ENCODE measurements at places on chromosomes 7 and 10.
A peak's percentile ranks its signal among the peaks of the same experiment; 100 is the strongest.

DNA sequence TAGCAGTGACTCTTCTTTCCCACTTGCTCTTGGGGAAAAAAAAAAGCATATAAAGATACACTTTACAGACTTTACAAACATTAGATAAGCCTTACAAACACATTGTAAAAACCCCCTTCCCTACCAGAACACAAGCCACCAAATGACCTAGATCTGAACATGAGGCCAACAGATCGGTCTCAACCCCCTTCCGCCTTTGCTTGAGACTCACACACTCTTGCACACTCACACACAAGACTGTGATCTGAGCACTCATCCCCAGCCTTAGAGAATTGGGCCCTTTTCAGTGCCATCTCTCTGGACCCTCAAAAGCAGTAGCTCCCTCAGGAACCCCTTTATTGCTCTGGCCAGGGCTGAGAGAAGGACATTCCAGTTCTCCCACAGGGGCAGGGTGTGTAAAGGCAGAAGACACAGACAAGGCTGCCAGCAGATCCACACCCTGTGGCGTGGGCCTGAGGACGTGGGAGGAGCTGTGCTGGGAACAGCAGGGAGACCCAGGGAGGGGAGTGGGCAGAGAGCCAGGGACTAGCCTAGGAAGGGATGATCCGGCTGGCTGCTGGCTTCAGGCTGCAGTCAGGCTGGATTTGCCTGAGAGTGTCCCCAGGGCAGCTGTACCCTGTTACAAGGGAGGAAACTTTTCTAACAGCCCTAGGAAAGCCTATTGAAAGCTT lies 206.7 kb downstream of the KIAA1217 start:
- no peak for DNase-seq

DNA sequence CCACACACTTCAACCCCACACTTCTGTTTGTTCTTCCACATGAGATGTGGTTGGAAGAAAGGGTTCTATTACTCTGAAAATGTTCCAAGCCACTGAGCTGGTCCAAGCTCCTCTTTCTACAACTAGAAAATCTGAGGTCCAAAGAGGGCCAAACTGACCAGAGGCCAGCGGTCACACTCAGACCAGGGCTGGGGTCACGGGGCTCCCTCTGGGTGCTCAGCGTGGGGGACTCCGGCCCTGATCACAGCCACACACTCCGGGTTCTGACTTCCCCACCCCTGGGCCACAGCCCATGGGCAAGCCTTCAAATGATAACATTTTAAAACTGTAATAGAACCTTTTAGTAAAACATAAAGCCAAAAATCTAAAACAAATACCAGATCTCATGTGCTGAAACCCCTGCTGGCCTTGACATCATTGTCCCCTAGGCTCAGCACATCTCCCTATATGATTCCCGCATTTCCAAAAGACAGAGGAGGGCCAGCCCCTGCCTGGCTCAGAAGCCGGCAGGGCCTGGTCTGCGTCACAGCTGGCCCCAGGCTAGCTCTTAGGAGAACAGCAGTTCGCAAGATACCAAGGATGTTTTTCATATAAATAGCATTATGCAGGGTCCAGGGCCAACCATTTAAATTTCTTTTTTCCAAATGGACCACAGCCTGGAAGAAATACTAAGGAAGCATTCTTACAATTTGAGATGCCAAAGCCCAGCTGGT lies 3.3 kb downstream of the CRYGN start:
- DNase-seq, result no peak

DNA sequence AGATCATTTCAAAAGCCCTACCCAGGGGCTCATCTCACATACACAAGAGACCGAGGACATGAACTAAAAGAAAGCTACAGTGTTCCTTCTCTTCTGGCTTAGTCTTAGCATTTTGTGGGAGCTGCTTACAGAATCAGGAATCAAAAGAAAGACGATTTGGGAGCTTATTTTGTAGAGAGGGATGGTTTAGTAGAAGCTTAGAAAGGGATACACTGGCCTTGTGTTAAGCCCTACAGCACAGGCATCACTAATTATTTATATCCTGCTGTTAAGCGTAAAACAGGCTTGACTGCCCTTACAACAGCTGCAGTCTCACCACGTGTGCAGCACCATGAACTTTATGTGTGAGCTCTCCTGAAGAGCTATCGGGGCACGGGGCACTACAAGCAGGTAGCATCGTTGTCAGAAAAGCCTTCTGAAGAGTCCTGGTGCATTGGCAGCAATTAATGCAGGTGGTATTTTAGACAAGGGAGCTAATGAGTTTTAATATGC lies 798.3 kb downstream of the NXPH1 start:
- DNase-seq, result no peak

- no peak for DNase-seq
These were observed 129.9 kb downstream of the ZNF92 start for GRCh38 chr7:65503434-65504152.

GRCh38 chr10:66283874-66284464 lies 641.9 kb upstream of the LRRTM3 start:
- DNase-seq, result no peak

DNA sequence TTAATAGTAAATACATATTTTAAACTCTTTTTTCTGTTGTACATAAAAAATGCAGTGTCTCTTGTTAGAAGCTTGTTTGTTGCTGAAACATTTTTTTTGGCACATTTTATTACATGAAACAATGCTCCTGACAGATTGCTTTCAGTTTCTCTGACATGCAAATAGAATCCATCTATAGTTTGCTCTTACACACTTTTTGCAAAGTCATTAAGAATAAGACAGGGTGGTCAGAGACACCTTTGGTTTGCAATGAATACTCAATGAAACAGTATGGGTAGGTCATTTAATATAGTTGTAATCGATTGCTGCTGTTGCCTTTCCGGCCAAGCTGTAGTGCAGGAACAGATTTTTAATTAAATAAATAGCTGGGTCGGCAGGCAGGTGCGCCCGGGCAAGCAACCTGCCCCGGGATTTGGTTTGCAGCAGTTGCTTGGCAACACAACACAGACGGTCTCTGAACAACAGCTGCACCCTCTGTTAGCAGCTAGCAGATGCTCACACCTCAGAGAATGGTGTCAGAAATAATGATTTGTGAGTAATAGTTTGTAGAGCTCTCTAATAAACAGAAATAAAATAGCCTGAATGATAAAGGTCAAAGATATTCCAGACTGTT lies 115.7 kb upstream of the CACNA2D1 start:
- no peak for DNase-seq

GRCh38 chr10:77649333-77650331 lies 12.0 kb upstream of the KCNMA1 start:
- DNase-seq, result no peak

GRCh38 chr10:116141855-116142254 lies 131.2 kb downstream of the GFRA1 start:
- DNase-seq, result no peak

DNA sequence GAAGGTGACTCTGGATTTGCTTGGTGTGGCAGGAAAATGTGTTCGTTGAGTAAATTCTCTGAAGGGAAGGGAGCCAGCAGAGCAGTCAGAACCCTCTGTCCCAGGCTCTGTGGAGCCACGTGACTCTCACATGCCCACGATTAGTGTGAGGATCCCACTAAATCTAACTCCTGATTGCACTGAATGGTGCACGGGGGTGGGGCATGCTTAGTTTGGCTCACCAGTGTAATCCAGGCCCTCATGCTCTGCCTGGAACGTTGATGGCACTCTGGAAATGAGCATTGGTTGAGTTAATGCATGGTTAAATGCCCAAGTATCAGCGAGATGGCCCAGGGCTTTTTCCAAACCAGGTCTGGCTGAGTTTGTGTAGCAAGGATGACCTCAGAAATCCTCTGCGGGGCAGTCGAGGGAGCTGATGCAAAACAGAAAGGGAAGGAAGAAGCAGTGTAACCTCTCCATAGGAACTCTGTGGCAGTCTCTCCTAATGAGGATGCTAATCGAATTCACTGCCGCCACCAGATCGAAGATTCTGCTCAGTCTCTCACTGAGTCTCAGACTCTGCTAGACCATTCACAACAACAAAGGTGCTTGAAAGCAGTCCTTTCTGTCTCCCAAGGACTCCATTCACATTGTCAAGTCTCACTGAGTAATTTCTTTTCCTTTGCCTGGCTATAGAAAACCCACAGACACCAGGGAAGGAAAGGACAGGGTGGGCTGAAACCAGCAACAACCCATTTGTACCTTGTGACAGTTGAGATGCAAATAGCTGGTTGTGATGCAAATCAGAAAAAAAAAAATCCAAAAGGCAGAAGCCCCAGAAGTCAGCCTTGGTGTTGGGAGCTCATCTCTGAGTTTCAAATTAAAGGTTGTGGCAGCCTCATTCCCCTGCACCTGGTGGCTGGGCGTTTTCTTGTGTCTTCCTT lies 98.1 kb downstream of the C10orf105 start:
- DNase-seq, result no peak

GRCh38 chr10:123888751-123889150 lies 2.9 kb downstream of the CPXM2 start:
- DNase-seq, result no peak

DNA sequence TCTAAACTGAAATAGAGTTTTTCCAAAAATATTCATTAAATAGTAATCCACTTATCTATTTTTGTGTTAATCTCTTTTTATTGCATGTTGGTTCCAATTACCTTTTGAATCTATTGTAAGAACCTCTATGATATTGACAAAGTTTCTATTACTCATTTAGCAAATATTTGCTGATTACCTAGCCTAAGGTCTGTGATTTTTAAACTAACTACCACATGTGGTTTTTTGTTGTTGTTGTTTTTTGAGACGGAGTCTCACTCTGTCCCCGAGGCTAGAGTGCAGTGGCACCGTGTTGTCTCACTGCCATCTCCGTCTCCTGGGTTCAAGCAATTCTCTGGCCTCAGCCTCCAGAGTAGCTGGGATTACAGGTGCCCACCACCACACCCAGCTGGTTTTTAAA lies 2.0 kb upstream of the ASB13 start:
- DNase-seq, result no peak

GRCh38 chr10:97332591-97333350 lies 1.8 kb downstream of the FRAT2 start:
- DNase-seq, result no peak

DNA sequence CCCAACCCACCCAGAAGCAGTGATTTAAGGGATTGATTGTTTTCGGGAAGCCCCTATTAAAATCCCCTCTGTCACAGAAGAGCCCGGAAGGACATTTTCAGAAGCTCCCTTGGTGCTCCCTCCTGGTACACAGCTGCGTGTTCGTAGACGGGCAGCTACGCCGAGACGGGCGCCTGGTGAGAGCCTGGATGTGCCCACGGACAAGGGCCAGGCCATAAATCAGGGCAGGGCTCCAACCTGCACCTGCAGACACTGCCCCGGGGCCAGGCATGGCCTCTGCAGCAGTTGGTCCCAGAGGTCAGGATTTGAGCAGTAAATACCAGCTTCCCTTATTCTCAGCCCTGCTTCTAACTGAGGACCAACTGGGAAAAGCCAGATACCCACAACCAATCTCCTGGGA lies 106.8 kb downstream of the PAXIP1 start:
- no peak for DNase-seq

DNA sequence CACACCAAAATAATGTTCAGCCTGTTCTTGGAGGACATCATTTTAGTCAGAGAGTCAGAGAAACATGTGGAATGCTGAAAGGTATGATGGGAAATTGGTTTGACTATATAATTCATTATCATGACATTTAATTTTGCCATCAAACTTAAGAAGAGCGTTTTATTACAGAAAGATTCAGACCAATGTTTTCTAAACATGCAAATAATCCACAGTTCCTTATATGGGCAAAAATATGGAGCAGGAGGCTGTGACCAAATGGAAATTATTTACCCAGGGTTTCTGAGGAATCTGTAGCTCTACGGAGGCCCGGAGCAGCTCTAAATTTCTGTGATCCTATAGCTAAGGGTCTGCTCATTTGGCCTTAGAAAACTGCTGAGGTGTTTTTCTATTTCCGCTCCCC lies 33.2 kb downstream of the LAMB4 start:
- no peak for DNase-seq

DNA sequence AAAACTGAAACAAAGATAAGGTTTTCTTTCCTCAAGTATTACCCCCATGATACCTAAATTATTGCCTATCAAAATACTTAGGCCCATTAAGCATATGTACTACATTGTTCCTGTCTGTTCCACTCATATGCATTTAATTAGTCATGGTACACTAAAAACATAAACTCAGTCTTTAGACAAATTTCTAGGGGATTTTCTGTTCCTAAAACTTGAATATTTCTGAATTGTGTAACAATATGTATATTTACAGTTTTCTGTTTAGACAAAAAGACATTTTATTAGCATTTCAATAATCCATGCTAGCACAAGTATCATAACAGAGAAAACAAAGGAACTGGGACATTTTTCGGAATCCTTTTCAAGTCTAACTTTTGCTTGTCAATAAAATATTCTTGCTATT lies 234.2 kb downstream of the CRPPA start:
- DNase-seq, result no peak

GRCh38 chr7:65475734-65476319 lies 102.2 kb downstream of the ZNF92 start:
- peak; percentile 50 for DNase-seq

- no peak for DNase-seq
These were observed 650.5 kb upstream of the SORCS1 start for GRCh38 chr10:107814865-107815487.

- DNase-seq, result no peak
These were observed 51.2 kb downstream of the GTF2I start for GRCh38 chr7:74708569-74709275.

GRCh38 chr7:113307147-113307546 lies 188.8 kb upstream of the SMIM30 start:
- DNase-seq, result no peak

DNA sequence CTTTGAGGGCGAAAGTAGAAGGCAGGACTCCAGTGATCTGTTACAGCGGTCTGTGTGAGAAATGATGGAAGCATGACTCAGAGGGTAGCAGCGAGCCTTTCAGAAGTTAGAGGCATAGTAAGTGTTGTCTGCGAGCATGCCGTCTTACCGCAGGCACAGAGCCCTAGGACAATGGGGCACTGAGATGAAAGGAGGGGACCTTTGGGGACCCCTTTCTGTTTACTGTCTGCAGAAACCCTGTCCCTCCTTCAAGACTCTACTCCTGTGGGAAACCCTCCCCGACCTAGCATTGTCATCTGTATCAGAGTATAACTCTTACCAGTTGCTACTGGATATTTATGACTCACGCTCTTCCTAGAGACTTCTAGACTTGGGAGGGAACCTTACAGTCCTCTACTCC lies 87.2 kb upstream of the AGK start:
- DNase-seq, result no peak

- no peak for DNase-seq
These were observed 4.7 kb downstream of the VOPP1 start for GRCh38 chr7:55567571-55567970.

DNA sequence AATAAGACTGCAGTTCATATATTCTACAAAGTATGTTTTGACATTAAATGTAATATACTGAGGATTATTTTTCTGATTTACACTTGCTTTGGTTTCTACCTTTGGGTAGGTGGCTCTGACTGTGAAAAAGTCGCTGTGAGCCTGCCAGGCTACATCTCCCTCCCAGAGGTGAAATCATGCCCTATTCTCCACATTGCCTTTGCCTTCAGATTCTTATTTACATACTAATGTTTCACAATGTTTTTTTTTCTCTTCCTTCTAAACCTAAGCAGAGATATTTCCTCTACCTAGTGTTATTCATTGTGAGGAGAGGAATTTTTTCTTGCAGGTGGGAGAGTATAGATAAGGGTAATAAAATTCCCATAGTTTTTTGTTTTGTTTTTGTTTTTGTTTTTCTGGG lies 111.5 kb upstream of the ANTXRL start:
- no peak for DNase-seq
